AG04449 (cell line): ENCODE measurements at places on chromosomes 11 and 22.

GRCh38 chr11:59943997-59944714, 5.9 kb downstream of the OOSP1 start:
- no peak for DNase-seq

DNA sequence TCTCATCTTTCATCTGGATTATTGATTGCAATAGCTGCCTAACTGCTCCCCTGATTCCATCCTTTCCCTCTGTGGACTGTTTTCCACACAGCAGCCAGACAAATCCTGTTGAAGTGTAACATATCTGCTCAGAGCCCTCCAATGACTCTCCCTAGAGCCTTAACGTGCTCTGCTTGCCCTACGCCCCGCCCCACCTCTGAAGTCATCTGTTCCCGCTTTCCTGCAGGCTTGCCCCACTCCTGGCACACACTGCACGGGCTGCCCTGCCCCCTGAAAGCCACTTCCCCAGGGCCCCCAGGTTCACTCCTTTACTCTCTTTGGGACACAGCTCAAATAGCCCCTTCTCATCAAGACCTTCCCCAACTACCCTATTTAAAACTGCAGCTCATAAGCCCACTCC, 59.5 kb downstream of the NECTIN1 start:
- no peak for DNase-seq

DNA sequence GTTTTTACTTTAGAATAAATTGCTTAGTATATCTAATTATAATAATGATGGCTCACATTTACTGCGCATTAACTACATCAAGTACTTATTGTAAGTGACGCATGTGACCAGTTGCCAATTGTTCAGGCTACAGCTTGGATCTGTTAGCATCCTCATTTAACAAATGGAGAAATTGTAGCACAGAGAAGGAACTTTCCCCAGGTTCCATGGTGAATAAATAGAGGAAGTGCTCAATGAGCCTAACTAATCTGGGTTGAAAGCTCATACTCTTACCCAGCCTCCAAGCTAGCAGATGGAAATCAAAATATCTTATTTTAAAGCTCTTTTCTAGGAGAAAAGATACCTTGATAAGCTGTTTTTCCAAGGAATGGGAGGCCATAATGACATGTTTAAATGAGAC, 19.8 kb downstream of the MMP27 start:
- no peak for DNase-seq

DNA sequence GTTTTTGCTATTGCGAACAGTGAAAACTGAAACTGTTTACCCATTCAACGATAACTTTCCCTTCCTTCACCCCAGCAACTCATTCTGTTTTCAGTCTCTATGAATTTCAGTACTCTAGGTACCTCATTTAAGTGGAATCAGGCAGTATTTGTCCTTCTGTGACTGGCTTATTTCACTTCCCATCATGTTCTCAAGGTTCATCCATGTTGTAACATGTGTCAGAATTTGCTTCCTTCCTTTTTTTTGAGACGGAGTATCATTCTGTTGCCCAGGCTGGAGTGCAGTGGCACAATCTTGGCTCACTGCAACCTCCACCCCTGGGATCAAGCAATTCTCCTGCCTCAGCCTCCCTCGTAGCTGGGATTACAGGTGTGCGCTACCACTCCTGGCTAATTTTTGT, 23.7 kb downstream of the HTR3B start:
- DNase-seq, result no peak

- DNase-seq, result no peak
Observed at GRCh38 chr11:126400479-126400878, 45.0 kb downstream of the ST3GAL4 start.

DNA sequence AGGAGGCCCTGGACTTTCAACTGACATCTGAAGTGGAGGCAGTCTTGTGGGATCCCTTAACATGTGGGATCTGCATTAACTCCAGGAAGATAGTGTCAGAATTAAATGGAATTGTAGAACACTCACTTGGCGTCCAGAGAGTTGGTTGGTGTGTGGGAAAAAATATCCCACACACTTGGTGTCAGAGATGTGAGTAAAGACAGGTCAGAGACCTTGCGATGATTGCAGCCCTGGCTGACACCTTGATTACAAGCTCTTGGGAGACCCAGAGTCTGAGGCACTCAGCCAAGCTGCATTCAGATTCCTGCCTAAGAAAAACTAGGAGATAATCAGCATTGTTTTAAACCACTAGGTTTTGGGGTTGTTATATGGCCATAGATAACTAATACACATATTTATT, 7.2 kb upstream of the TPCN2 start:
- DNase-seq, result no peak

DNA sequence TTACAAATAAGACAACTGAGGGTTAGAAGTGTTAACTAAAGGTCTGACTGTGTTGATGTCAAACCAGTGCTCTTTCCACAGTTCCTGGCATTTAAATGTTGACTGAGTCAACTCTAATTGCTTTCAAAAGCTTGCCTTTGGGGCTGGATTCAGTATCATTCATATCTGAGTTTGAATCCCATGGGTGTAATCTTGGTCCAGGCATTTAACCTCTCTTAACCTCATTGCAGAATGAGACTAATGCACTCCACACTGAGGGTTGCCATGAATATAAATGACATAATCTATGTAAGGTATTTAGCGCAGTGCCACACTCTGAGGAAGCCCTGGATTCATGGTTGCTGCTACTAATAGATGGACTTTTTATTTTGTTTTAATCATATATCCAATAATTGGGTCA, 274.3 kb downstream of the DDX10 start:
- DNase-seq, result no peak

DNA sequence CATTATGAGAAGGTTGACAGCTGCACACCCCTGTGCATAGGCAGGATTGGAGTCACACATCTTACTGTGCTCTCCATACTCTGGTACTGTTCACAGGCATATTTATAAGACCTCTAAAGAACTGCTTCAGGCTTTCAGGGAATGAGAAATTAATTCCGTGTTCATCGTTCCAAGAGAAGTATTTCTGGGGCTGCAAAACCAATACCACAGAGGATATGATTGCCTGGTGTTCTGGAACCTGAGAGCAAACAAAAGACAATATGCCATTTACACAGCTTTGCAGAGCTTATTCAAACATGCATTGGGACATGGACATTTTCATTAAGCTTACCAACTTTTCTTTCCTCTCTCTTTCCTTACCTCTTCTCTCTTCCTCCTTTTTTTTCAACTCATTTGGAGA, 388.7 kb downstream of the NTM start:
- DNase-seq, result no peak

DNA sequence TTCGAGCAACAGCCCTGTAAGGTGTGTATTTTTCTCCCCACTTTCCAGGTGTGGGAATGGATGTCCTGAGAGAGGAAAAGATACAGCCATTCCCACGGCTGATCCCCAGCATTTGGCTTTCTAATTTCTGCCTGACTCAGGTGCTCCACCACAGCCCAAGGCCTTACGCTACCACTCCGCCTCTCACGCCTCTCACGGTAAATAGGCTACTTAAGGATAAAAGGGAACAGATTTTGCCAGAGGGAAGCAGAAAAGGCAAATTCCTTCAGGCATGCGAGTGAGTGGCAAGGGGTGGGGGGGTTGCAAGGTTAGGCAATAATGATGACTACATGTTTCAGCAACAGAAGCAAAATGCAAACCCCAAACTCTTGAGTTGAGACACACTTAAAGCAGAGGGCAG, 9.2 kb downstream of the PVALB start:
- no peak for DNase-seq

- no peak for DNase-seq
Observed at GRCh38 chr11:19176629-19177186, 25.1 kb downstream of the CSRP3 start.

GRCh38 chr11:19276859-19277808, 36.4 kb upstream of the E2F8 start:
- DNase-seq, result no peak

GRCh38 chr11:121556937-121557336, 104.2 kb upstream of the SORL1-AS1 start:
- DNase-seq, result no peak

GRCh38 chr11:120867024-120867423, 156.9 kb upstream of the TBCEL start:
- no peak for DNase-seq

GRCh38 chr22:43890901-43891331, 897 bp downstream of the PNPLA5 start:
- DNase-seq, result no peak

DNA sequence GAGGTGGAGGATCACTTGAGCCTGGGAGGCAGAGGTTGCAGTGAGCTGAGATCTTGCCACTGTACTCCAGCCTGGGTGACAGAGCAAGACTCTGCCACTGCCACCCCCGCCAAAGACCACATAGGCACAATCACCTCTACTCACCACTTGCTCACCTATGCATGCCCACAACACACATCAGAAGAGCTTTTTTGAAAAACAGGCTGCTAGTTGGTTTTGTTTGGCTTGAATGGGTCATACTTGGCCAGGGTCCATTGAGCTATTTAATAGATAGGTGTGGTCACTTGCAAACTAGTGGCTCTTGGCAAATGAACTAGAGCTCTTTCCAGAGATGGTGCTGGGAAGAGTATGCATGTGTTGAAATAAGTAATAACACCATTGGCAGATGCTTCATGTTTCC, 80.1 kb downstream of the EMSY start:
- DNase-seq, result no peak

DNA sequence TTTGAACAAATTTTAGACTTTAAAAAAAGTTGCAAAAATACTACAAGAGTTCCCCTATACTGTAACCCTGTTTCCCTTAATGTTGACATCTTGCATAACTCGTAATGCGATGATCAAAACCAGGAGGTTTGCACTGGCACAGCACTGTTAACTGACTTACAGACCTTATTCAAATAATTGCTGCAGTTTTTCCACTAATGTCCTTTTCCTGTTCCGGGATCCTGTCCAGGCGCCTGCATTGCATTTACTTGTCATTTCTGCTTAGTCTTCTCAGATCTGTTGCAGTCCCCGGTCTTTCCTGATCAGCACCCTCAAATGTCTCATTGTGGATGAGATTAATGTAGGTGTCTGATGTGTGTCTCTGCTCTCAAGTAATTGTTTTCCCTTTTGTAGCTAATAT, 32.0 kb downstream of the APLP2 start:
- no peak for DNase-seq

DNA sequence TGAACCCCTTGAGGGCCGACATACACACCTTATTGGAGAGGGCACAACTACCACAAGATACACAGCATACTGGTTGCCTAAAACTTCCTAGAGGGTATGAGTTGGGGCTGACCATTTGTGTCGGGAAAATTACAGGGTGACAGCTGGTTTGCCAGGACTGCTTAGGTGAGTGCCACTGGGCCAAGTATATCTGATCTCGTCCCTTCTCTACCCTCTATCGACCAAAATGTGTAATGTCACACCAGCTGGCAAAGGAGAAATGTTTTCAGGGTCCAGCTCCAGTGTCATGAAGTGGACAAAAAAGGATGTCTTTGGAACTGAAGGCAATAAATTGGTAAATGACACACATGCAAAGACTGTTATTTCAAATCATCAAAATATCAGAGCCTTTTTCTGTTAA, 126.1 kb downstream of the PGR start:
- no peak for DNase-seq

DNA sequence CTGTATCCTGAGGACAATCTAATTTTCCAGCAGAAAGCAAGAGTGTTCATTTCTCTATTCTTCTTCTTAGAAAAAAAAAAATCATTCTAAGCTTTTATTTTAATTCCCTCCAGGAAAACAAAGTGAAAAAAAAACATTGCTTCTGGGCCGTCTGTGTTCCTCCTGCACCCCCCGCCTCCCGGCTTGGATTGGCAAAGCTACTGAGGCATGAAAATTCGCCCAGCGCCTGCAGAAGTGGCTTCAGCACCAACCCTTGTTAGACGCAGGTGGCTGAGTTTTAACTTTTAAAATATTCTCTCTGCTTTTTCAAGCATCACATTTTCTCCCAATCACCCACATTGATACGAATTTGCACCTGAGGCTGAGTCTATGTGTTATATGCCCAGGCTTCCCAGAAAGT, 401.6 kb downstream of the BRD1 start:
- no peak for DNase-seq

DNA sequence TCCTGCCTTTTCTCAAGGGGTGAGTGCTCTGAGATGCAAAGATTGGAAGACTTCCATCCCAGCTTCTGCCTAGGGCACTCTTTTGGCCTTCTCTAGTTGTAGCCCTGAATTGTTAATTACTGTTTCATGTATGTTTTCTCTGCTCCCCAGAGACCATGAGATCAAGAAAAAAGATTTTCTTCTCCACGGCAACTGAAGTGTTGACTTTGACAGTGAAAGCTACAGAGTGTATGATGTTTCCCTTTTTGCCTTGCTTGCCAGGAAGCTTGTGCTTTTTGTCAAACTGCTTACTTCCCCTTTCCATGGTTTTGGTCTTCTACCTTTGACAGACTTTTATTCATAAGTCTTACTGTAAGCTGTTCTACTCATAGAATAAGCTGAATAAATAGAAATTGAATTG, 23.3 kb upstream of the EIF3D start:
- DNase-seq, result no peak

GRCh38 chr22:50102946-50103345, 13.1 kb downstream of the MOV10L1 start:
- no peak for DNase-seq

- no peak for DNase-seq
Observed at GRCh38 chr11:124612045-124612444, 817 bp downstream of the PANX3 start.

DNA sequence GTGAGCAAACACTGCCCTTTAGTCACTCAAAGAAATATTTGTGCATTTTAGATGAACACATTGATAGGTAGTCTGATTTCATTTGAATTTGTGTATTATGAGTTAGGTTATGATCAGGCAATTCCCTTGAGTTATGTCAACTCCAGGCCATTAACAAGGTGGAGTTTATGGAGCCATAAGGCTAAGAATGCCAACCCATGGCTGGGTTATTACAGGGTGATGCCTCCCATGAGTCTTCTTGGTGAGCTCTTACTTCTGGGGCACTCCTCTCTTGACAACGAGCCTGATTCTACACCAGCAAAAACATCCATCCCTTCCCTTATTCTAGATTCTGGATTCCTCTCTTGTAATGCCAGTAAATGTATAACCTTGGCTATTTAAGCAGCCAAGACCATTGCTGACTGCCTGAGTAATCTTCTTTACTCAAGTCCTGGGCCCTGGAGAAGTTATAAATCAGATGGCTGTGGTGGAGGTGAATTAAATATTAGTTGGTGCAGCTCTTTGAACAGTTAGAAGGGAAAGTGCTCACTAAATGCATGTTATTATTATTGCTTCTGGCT, 645.7 kb upstream of the TENM4 start:
- DNase-seq, result no peak

- DNase-seq, result no peak
Observed at GRCh38 chr11:78234006-78234405, 45.3 kb downstream of the USP35 start.

GRCh38 chr11:17736930-17737817, 2.6 kb downstream of the KCNC1 start:
- no peak for DNase-seq
